ENCODE measurements at places on chromosomes 3 and 15.

DNA sequence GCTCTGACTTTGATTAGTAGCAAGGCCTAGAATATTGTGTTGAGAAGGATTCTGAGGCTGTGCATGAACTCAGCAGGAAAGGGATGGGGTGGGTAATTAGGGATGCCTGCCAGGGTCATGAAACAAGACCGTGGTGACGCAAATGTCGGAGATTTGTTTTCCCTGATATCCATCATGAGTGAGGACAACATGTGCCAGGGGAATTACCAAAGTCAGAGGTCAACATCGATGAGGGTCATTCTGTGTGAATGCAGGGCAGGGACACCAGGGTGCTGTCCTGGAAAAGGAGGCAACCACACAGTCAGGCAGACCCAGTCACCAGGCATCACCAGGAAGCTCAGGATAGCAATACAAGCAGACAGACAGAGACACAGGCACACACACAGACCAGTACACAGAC, 52.2 kb downstream of the SLCO2A1 start:
- DNase-seq = no peak

DNA sequence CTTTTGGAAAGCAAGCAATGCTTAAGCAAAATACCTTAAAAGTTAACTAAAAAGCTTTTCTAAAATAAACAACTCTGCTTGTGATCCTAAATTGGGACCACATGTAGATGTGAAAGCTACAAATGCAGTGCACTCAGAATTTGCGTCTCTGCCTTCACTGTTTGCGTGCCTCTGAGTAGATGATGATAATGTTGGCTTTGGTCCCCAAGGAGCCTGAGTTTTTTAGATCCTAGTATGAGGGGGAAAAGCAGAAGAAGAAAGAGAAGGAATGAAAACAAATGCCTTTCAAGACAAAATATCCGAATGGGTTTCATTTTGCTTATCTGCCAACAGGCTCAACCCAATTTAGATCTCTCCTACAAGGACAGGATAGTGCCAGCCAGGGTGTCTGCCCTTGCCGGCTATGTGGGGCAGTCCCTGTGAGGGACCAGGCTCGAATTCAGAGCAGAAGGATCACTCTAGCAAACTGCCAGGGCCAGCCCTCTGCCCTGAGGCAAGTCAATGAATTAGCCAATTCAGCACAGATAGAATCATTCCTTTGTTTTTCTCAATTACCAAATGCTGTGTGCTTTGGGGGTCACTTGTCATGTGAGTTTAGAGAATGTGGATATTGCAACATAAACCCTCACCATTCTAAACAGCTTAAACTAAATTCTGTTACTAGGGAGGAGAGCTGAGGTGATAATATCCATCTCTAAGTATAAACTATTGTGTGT, 28.5 kb downstream of the SCG5 start:
- DNase-seq = no peak

DNA sequence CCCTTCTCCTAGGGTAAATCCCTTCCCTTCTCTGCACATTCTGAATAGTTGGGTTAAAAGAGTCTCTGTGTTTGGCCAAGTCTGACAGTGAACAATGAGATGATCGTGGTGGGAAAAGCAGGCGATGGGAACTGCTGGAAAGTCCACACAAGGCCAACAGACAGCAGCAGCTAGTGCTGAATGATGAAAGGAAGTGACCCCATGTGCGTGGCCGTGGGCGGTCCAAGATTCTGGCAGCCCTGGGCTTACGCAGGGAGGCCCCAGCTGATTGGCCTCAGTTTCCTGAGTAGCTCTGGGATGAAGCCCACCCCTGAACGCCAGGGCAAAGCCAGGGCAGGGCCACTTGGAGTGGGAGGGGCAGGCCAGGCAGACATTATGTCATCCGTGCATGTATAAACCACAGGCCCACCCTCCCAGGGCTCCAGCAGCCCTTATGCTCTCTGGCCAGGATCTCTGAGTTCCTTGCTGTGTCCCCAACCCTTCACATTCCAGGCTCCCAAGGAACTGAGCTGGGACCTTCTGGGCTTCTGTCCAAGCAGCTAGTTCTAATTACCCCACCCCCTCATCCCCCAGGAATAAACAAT, 57.8 kb downstream of the CDC25A start:
- no peak for DNase-seq

GRCh38 chr15:68650901-68651709, 72.3 kb downstream of the CORO2B start:
- DNase-seq = peak; percentile 27

GRCh38 chr15:59996298-59997041, 7.6 kb upstream of the FOXB1 start:
- DNase-seq = no peak

- DNase-seq = no peak
Measured at GRCh38 chr15:36831904-36832287, 252.5 kb downstream of the CDIN1 start.

- no peak for DNase-seq
Measured at GRCh38 chr15:78049691-78050440, 27.6 kb downstream of the TBC1D2B start.

DNA sequence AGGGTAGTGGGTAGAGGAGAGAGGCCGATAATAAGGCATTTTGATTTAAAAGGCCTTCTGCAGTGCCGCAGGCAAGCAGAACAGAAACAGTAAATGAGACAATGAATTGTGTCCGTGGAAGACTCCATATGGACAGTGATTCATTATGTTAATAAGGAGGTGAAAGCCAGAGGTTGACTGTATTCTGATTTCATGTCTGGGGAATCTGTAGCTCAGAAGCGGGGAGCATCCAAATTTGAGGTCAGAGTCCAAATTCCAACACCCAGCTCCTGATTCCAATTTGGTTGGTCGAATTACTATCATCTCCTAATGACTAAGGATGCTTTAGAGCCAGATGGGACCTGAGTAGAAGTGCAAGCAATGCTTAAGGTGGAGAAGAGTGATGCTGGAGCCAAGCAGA, 1.0 kb upstream of the TBC1D21 start:
- no peak for DNase-seq

GRCh38 chr3:59608356-59608755, 558.5 kb upstream of the CFAP20DC start:
- no peak for DNase-seq

- DNase-seq = no peak
Measured at GRCh38 chr15:99630607-99631131, 64.9 kb downstream of the MEF2A start.

GRCh38 chr15:101376615-101377395, 81.8 kb upstream of the SNRPA1 start:
- DNase-seq = no peak

- peak; percentile 56 for DNase-seq
Measured at GRCh38 chr15:74322558-74323180, 44.8 kb downstream of the CYP11A1 start.

- no peak for DNase-seq
Measured at GRCh38 chr3:155053756-155054155, 26.4 kb upstream of the MME start.

Measured in ACHN (cell line).